ENCODE measurements at places on chromosomes 1 and 21. TPM values are rescaled to one million over a fixed set of nuclear protein-coding genes. Genes with fewer than 3 reads are reported as not detected.
A peak's percentile ranks its signal among the peaks of the same experiment; 100 is the strongest.

DNA sequence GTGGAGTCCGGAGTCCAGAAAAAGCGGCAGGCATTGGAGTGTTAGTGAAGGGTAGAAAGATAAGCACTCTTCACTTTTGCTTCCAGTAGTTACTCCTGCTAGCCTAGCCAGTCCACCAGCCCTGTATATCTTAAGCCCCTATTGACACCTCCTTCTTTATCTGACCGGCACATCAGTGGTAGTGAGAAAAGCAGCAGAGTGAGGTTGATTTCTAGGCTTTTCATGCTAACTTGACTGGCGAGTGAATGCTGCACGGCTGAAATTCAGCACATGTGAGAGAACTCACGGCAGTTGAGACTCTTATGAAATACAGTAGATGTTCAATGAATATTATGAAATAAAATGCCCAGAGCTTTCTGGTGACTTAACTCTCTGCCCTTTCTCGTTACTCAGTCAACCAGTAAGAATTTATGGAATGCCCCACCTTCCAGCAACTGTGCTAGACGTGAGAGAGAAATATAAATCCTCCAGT, 128.2 kb downstream of the CACHD1 start:
- peak; percentile 49 for DNase-seq

DNA sequence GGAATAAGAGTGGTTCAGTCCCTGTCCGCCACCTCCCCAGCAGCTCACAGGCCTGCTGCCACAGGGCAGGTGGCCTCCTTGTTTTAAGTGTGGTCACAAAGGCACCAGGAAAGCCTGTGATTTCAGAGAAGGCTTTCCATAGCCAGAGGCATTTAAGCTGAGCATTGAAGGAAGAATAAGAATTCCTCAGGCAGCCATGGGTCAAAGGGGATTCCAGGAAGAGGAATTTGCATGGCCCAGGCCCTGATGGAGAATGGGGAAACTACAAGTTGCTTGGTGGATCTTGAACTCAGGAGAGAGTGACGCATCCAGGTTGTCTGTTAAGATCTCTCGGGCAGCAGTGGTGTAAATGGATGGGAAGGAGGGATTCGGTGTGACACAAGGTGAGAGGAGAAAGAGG, 66.7 kb downstream of the KLHDC7A start:
- DNase-seq, result no peak

The CTSK gene
- polyA plus RNA-seq, result 22.6 TPM

The OR2T2 gene
- polyA plus RNA-seq, result not detected

- DNase-seq, result no peak
Observed at GRCh38 chr1:55938376-55938850, 641.0 kb downstream of the PLPP3 start.

DNA sequence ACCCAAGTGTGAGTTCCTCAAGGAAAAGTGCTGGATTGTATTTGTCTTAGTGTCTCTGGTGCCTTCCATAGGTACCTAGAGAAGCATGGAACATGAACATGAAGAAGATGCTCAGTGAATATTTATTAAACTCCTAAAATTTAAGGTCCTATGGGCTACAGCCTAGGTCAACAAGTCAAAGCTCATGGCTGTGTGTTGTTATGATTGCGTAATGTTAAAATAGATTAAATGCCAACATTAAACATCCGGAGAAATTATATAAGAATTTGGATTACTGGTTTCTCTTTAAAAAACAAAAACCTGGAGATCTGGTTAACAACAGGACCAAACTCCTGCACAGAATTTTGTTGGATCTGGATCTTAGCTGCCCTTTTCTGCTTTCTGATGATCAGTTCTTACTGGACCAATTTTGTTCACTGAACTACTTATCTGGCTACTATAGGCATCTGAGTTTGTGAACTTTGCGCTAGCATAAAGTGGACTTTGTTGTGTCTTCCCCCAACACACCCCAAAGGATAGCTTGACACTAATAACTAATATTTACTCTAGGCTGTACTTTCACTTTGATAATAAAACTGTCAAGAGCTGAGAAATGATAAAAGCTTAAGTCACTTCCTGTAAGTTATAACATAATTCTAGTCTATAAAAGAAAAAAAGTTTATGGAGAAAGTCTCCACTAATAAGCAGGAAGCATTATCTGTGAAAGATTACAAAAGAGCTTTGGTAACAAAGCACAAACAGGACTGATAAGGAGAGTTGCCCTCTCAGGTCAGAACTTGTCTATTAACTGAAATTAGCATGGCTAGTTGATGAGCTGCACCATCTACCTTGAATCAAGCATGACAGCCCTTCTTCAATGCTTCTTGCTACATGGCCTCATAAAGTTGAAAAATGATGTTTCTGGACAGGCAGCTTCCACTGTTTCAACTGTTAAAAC, 20.7 kb downstream of the F5 start:
- DNase-seq, result peak; percentile 34

GRCh38 chr1:7550981-7551380, 220.1 kb upstream of the VAMP3 start:
- DNase-seq, result no peak

- DNase-seq, result no peak
Observed at GRCh38 chr21:38956856-38957571, 151.3 kb downstream of the ETS2 start.

- DNase-seq, result no peak
Observed at GRCh38 chr1:93332368-93332767, 13.3 kb upstream of the DR1 start.

The PLPP3 gene
- 101 TPM for polyA plus RNA-seq

The GBP1 gene
- 7.8 TPM for polyA plus RNA-seq

- DNase-seq, result no peak
Observed at GRCh38 chr1:193574913-193575312, 388.5 kb upstream of the B3GALT2 start.

GRCh38 chr21:33825915-33826314, 89.7 kb downstream of the ATP5PO start:
- DNase-seq, result no peak

The LYSMD1 gene
- 16.5 TPM for polyA plus RNA-seq

DNA sequence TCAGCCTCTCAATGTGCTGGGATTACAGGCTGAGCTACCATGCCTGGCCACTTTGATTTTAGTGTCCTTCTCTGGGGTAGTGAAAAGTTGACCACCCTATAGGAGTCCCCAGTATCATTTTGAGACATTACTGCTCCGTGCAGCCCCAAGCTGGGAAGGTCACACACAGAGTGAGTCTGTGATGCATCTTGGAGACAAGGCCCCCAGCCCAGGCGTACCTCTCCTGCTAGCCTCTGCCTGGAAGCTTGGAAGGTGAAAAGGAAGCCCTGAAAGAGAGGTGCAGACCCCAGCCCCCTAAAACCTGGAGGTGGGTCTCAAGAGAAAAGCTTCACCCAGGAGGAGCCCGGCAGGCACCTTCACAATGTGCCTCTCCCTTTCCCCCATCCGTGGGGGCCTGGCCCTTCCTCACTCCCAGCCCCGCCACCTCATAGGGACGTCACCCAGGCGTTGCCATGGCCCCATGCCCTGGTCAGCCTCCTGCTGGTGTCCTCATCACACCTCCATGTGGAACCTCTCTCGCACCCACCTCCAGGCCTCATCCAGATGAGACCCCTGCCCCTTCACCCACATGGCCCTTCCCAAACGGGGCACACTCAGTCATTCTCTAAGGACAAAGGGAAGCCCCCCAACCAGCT, 5.6 kb upstream of the ARF1 start:
- DNase-seq, result no peak

The CFHR3 gene
- 0.31 TPM for polyA plus RNA-seq

The PRAMEF15 gene
- polyA plus RNA-seq, result not detected

DNA sequence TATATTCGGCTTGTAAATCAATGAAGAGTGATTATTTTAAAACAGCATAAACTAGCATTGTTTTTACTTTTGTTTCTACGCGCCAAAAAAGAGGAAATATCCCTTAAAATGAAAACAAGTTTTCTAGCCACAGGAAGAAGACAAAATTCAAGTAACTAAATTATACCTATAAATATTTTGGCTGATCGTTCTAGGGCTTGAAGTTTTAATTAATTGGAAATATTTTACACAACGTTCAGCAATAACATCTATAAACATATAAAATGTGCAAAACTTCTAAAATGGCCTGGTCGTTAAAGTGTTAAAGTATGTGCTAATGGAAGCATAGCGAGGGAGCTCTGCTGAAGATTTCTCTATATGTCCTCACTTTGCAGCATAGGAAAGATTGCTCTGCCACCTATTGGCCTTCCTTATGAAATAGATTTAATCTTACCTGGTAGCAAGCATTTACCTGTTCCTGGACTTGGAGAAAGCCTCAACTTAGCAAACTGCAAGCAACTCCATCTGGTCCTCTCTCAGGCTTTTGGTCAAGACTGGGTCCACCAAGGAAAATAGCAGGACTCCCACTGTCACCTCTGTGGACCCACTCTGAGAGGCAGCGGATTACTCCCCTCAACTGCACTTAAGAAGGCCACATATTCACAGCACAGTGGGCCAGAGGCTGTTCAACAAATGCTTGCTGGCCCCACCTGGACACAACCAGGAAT, 351.3 kb upstream of the RUNX1 start:
- DNase-seq, result peak; percentile 54

The LRRC38 gene
- not detected for polyA plus RNA-seq

- no peak for DNase-seq
Observed at GRCh38 chr1:44281962-44282703, 68.9 kb downstream of the DMAP1 start.

- no peak for DNase-seq
Observed at GRCh38 chr1:161307230-161307768, 2.5 kb downstream of the MPZ start.

The SPRR4 gene
- polyA plus RNA-seq, result not detected

- no peak for DNase-seq
Observed at GRCh38 chr1:21156019-21156418, 20.7 kb downstream of the EIF4G3 start.

The CD48 gene
- 1.5 TPM for polyA plus RNA-seq

GRCh38 chr1:54489627-54490250, 58.3 kb upstream of the ACOT11 start:
- DNase-seq, result no peak

DNA sequence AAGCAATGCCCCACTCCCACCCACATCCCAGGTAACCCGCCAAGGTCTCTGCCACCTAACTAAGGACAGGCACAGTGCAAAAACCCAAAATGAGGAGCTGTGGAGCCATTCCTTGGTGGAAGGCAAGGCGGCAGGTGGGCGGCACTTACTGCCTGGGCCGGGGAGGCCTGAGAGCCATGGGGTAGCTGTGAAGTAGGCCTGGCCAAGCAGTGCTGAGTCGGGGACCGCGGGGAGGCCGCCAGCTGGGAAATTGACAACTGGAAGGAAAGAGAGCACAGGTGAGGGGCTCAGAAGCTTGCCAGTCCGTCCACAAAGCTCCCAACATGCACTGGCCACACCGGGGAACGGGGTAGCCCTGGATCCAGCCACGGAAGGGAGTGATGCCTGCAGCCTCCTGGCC, 85.3 kb downstream of the NPHP4 start:
- DNase-seq, result no peak

Measured in renal pelvis (tissue), 12 donors.